ENCODE measurements at places on chromosomes 5 and 9.

- DNase-seq, result no peak
These were observed 426 bp downstream of the FAM114A2 start for GRCh38 chr5:154038261-154038706.

DNA sequence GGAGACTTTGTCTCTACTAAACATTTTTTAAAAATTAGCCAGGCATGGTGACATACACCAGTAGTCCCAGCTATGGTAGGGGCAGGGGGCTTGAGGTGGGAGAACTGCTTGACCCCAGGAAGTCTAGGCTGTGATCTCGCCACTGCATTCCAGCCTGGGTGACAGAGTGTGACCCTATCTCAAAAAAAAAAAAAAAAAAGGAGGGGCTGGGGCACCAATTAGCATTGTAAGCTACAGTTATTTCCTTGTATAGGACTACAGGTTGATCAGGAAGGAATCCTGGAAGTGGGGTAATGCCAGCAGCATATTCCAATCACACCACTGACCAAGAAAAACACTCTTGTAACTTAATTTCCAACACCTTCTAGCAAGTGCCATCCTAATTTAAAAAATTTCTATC lies 32.1 kb downstream of the PWWP2A start:
- no peak for DNase-seq

DNA sequence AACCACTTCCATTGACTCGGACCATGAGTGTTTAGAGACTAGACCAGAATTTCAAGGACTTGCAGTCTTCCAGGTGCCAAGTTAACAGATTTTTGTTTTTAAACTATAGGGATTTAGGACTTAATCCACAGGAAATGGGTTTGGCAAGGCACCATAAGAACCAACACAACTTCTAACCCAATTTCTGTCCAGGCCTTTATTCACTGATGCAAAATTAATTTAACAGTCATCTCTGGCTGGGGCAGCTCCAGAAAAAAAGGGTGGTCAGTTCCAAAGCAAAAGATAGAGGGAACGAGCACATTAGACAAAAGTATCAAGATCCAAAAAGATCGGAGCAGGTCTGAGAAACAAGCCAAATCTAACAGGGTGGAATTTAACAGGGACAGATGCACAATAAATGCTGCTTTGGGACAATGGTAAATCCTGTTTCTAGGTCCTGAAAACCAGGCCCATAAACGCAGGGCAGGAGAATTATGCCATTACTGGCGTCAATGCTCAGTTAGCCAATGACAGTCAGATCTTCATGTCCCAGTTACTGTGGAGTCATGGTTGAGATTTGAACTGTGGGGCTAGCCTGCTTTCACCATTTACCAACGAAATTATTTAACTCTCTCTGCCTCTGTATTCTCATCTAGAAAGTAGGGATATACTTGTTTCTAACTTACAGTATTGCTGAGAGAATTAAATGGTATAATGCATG lies 590.8 kb upstream of the BRINP1 start:
- DNase-seq, result no peak

DNA sequence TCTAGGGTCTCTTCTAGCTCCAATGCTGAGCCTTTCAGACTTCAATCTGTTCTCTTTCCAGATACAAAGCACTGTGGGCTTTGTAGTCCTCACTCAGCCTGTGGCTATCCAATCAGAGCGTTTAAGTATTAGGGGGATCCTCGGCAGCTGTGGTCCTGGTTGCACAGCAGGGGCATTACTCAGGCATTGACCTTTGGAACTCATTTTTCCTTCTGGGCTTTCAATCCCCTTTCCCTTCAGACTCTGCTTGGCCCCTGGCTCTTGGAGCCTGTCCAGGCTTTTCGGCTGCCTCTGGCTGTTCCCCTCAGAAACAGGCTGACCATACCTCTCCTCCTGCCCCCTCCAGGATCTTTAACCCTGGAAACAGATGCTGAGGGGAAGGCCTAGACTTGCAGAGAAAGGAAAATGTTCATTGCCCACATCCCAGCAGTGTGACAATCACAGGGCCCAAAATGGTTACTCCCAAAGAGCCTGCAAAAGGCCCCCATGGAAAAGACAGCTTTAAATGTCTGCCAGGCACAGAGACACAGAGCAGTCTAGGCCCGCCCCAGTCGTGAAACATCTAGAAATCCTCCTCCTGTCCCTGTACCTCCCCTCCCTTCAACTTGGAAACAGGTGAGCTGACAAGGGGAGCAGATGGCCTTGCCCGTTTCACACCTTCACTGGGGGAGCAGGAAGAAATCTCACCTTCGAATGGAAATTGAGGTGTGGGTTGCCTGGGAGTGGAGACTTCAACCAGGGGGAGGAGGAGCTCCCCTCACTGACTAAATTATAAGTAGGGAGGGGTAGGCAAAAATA lies 13.7 kb downstream of the C1QTNF2 start:
- DNase-seq, result no peak

- DNase-seq, result no peak
These were observed 15.4 kb upstream of the UBAP1 start for GRCh38 chr9:34163434-34163833.

DNA sequence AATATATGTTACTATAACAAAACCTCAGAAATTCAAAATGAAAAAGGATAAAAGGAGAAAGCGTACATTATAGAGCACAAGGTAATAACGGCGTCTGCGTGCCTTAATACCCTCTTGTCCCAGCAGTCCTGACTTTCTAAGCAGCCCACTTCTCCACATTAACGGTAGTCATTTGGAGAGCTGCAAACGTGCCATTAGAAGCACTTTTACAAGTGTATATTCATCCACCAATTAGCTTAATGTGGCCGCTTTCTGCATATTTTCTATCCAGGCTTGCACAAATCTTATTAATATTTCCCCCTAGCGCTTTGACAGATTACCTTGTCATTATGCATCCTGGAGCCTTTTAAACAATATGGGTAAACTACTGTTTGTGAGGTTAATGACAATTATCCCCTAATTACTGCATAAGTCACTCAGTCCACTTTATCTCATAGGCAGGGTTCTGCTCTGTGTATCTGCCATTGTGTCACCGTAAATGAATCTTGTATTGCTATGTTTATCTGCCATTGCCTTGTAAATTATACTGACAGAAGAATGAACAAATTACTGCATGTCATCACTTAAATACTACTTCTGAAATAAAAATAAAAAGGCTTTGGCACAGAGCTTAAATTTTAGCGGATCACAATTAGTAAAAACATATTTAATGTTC lies 421.3 kb downstream of the BNC2 start:
- no peak for DNase-seq

GRCh38 chr5:68215898-68216244 lies 315 bp downstream of the PIK3R1 start:
- no peak for DNase-seq

GRCh38 chr5:136388474-136388873 lies 23.1 kb upstream of the TRPC7 start:
- DNase-seq, result no peak

GRCh38 chr5:150780187-150780692 lies 1.7 kb downstream of the SMIM3 start:
- DNase-seq, result no peak

DNA sequence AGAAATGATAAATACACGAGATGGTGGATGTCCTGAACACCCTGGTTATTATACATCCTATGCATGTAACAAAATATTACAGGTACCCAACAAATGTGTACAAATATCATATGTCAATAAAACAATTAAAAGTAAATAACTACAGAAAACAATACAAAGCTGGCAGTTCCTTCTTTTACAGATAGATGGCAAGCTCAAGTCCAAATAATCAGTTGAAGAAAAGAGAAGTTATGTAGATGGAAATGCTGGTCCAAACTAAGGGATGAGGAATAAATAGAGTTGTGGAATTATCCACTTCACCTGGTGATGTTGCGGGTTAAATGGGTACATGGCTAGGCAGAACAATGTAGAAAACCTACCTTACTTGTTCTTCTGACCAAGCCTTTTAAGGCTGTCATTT lies 79.4 kb downstream of the PALM2AKAP2 start:
- no peak for DNase-seq

GRCh38 chr5:157561110-157561509 lies 14.5 kb downstream of the ADAM19 start:
- DNase-seq, result no peak

- DNase-seq, result no peak
These were observed 257.1 kb upstream of the MAP3K1 start for GRCh38 chr5:56558131-56558745.

DNA sequence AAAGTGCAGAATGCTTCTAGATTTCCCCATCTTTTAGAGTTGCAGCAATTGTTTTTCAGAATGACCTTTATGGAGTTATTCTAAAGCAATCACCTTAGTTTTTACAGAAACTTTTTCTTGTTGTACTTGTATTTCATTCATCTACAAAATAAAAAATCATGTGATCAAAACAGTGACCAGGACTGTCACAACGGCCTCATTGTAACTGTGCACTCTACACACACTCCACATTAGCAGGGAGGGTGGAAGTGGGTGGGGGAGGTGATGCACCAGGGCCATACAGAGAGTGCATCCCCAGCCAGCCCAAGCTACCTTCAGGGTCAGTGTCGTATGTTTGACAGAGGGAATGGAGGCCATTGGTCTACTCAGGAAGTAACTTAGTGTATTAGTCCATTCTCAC lies 26.9 kb downstream of the EGFLAM start:
- no peak for DNase-seq

DNA sequence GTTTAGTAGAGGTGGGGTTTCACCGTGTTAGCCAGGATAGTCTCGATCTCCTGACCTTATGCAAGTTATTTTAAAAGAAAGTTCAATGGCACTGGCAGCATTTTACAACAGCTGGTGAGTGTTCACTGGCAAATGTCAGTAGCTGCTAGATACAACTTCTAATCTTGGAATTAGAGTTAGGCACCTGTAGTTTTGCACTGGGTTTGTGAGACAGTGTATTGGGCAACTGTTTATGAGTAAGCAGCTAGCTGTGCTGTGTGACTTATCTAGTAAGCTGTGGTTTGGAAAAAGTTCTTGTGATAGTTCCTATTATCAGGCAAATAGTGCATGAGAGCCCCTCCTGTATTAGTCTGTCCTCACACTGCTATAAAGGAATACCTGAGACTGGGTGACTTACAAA lies 61.5 kb downstream of the UBE2QL1 start:
- no peak for DNase-seq

DNA sequence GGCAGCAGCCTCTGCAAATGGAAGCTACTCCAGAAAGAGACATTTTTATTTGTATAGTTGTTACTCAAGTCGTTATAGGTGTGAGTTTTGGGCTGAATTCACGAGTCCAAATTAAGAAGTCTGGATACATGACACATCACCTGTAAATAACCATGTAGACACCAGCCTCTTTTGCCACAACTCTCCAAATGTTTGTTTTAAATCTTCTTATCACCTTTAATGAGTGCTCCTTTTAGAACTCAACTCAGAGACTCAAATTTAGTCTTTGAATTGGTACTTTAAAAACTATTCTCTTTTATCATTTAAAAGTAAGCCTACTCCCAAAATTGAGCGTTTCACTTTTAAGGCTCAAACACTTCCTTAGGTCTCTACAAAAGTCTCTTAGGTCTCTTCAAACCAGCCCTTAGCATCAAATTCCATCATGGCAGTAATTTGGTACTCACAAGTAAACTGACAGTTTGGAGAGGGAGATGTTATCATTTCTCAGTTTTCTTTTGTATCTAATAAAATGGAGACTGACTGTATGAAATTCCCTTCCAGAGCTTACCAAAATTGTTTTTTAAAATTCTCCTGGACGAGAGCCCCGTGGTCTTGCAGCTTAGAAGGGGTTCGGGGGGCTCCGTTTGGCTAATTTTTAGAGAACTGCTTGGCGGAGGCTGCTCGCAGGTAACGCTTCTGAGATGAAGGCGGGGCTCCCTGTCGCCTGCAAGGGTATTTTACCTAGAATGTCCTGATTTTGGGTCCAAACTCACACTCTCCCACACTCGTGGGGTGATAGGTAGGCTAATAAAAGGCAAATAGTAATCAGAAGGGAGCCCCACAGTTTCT lies 194.6 kb downstream of the MEF2C start:
- DNase-seq, result no peak

DNA sequence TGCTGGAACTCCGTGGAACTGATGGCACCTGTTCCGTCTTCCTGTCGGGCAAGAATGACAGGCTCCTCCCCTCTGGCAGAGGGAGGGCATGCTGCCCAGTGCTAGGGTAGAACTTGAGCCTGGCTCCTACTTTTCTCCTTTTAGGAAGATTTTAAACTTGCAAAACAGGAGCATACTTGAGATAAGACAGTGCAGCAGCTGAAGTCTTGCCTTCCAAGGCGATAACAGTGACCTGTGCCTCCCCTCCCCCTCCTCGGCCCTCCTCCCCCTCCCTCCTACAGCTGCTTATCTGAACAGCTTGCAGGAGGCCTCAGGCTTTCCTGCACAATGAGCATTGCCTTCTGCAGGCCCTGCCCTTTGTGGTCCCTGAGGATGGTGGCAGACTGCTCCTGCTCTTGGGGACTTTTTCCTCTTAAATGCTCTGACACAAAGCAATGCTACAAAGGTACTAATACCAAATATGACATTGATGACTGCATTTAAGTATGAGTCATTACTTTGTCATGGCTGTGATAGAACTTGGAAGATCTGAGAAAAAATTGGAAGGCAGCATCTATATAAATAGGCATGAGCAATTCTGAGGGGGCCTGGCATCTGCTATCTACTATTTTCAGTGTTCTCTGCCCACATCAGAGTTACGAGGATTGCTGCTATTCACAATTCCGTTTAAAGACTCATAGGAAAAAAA lies 2.0 kb downstream of the GADD45G start:
- peak; percentile 27 for DNase-seq

DNA sequence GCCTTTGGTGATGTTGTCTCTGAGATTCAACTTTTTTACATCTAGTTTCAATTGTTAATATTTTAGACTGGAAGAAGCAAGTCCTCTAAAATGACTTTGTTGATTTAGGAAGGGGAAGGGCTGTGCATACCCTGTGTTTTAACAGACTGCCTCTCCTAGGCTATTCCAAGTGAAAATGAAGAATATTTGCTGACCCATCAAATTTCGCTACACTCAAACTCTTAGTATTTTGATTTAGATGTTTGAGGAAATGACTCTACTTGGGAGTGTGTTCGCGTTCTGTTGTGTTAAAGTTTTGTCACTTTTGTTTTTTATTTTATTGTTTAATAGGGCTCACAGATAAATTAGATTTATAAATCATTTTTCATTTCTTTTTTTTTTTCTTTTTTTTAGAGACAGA lies 3.6 kb downstream of the MARVELD2 start:
- DNase-seq, result no peak

- DNase-seq, result no peak
These were observed 46.7 kb upstream of the SPATA31C2 start for GRCh38 chr9:88184976-88185375.

GRCh38 chr9:28956116-28956880 lies 1383.0 kb upstream of the C9orf72 start:
- DNase-seq, result no peak

GRCh38 chr9:31908891-31909480 lies 475.5 kb upstream of the ACO1 start:
- DNase-seq, result no peak

DNA sequence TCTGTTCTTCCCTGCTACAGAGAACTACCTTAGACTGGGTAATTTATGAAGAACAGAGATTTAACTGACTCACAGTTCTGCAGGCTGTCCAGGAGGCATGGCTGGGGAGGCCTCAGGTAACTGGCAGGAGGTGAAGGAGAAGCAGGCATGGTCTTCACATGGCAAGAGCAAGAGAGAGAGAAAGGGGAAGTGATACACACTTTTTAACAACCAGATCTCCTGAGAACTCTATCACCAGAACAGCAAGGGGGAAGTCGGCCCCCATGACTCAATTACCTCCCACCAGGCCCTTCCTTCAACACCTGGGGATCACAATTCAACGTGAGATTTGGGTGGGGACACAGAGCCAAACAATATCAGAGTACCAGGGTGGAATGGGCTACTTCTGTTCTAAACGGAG lies 766.8 kb downstream of the TLE1 start:
- DNase-seq, result no peak

GRCh38 chr5:81838307-81838906 lies 87.5 kb upstream of the SSBP2 start:
- no peak for DNase-seq

- no peak for DNase-seq
These were observed 22.2 kb downstream of the MROH2B start for GRCh38 chr5:41048986-41049385.

Data from stimulated activated CD4-positive, alpha-beta T cell treated with anti-CD3 and anti-CD28 coated beads, Interleukin-1b, Interleukin-23, amount 100 ng/mL, for 4 hours (primary cell).